Activated naive CD4-positive, alpha-beta T cell (primary cell): ENCODE measurements at places on chromosomes 2 and 18.

- DNase-seq = no peak
Observed at GRCh38 chr2:170155022-170155722, 22.8 kb upstream of the MYO3B start.

GRCh38 chr2:191907545-191907944 lies 60.7 kb upstream of the CAVIN2 start:
- DNase-seq = no peak

GRCh38 chr2:11491348-11491933 lies 25.5 kb upstream of the E2F6 start:
- no peak for DNase-seq

DNA sequence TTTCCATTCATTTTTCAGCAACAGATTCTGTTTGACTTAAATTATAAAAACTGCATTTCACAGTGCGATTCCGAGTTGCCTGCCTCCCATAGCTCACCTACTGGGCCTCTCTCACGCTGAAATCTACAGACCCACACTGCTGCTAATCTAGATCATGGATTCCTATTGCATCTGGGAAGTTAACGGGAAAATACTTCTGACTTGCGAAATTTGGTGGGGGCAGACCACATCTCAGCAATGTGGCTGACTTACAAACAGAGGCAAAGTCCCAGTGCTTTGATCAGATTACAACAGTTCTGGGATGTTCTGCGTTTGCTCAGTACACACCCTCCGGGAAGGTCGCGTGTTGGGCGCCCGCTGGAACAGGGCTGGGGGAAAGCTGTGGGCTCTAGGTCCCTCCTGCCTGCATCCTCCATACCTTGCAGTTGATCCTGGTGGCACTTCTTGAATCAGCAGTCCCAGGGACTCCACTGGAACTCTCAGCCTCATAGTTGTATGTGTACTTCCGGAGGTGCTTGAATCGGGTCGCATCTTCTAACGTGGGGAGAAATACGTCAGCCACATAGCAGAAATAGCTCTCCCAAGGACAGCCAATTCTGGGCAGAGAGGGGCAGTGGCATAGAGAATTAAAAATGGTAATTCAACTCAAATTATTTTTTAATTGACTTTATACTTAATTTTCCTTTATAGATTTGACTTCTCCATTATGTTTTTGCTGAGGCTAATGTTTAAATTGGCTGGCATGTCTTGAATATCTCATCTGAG lies 1.7 kb downstream of the APOB start:
- no peak for DNase-seq

DNA sequence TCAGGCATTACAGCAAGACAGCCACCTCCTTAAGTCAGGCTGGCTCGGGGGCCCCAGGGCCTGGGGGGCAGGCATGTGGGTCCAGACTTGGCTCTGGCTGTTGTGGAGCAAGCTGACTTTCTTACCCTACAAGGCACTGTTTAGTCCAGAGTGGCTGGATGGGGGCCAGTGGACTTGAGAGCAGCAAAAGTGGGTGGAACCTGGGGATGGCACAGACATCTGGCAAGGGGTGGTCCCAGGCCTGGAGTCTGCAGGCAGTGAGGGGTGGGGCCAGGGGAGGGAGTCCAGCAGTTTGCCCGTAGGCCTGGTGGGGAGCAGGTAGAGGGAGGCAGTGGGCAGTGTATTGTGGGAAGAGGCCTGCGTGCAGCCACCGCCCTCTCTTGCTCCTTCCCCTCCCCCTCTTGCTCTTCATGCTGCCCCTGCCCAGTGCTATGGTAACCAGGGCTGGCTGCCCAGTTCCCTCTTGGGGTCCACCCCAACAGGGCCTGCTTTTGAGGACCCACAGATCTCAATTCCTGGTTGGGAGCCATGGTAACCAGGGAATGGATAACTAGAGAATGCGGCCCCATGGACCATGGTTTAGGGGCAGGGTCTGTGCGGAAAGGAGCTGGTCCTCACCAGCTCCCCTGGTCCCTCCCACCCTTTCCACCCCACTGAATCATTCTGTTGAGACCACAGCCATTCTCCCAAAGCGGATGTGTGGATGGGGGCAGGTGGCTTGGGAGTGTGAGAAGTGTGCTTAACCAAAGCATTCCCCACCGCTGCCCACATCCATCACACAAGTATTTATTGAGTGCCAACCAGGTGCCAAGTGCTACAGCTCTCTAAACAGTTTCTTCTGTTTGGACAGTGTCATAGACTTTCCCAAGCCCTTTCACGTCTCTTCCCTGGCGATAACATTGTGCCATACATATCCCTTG lies 19.3 kb downstream of the SPEG start:
- DNase-seq = no peak

GRCh38 chr2:95296880-95297487 lies at the start of gene KCNIP3:
KCNIP3 (plus strand) TSS chr2:95297347; CDS start chr2:95297439, 92 bp downstream.
- DNase-seq = no peak

DNA sequence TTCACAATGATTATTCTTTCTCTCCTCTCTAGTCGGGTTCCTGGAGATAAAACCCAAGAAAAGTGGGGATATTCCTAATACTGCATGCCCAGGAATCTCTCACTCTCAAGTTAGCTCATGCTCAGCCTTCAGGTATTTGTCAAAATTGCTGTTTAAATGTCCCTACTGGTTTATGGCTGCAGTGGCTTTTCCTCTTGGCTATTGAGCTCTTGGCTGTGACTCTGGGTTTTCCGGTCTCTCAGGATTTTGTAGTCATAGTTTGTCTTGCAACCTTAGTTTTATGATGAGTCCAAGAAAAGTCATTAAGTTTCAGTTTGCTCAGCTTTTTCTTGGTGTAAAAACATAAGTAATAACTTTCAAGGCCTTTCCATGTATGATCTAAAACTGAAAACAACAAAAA lies 820.7 kb upstream of the HS6ST1 start:
- DNase-seq = no peak

DNA sequence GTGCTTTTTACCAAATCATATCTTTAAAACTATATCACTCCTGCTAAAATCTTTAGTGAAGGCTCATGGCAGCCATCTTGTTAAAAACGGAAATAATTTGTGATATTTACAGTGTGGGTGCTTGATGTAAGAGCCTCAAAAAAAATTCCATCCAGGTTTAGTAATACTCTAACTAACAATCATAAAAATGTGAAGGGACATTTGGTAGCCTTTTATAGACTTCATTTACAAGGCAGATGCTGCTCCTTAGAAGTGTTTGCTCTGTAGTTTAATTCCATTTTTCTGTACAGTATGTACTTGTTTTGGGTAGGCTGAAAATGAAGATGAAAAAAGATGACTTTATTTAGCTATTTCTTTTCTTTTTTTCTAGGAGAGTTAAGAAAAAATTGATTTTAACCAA lies 525.0 kb downstream of the ZEB2 start:
- no peak for DNase-seq

- no peak for DNase-seq
Observed at GRCh38 chr2:145615626-145616025, 1095.7 kb upstream of the ZEB2 start.

- no peak for DNase-seq
Observed at GRCh38 chr2:158024288-158024898, 77.3 kb upstream of the UPP2 start.

DNA sequence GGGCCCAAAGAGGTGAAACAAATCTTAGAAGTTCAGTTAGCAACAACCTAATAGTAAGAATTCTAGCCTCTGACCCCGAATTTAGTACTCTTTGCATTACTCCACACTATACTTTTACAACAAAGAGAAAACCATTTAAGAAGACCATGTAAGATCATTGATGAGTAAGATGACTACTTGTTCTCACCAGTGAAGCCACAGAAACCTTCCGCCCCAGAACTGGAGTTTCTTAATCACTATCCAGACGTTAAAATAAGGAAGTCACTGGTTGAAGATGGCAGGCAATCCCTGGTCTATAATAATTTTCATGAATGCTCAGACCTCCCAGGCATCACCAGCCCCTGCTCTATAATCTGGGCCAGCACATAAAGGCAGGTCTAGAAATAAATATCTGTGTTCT lies 95.0 kb downstream of the TMEM163 start:
- no peak for DNase-seq

DNA sequence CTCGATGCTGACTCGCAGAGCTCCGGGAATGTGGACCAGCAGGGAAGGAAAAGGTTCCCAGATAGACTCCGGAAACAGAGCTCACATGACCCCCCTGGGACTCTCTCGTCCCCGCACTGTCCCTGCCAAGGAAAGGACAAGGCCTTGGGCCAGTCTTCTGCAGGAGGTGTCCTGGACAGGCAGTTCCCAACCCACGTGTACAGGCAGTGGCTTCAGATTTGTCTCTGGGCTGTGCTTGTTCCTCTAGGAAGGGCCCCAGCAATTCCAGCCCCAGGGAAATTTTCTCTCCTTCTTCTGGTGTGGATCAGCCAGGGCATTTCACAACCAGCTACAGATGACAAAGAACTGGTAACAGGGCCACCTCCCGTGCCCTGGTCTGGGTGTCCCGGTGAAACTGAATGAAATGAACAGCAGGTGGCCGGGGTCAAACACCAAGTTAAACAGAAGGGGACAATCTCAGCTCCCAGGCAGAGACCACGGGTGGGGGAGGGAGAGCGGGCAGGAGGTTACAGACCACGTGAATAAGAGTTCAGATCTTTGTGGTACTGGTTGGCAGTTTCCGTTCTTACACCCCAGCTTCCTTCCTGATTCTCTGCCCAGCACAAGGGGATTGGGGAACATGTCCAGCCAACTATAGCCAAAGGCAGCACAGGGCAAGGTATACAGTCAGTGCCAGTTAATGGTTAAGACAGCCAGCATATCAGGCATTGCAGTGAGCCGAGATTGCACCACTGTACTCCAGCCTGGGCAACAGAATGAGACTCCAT lies 52.2 kb upstream of the CAB39 start:
- peak; percentile 27 for DNase-seq

DNA sequence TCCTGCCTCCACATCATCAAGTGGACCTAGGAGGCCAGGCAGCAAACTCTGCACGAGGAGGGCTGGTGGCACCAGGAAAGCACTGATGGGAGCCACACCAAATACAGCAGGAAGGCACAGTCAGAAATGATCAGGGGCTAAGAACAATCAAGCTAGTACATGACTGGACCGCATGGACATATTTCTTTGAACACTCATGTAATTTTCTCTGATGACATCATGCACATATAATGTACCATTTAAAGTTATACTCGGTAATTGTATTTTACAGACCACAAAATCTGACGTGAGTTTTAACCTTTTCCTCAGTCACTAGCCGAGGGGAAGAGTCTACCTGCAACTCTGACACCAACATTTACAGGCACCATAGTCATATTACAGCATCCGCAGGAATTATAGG lies 76.7 kb downstream of the XDH start:
- no peak for DNase-seq

GRCh38 chr2:168992591-168993349 lies 38.4 kb downstream of the ABCB11 start:
- DNase-seq = no peak

DNA sequence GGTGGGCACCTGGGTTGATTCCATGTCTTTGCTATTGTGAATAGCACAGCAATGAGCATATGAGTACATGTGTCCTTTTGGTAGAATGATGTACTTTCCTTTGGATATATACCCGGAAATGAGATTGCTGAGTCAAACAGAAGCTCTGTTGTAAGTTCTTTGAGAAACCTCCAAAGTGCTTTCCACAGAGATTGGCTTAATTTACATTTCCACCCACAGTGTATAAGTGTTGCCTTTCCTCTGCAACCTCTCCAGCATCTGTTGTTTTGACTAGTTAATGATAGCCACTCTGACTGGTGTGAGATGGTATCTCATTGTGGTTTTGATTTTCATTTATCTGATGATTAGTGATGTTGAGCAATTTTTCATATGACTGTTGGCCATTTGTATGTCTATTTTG lies 194.8 kb downstream of the ZNF804A start:
- no peak for DNase-seq

- DNase-seq = no peak
Observed at GRCh38 chr2:10352972-10353371, 50.3 kb downstream of the HPCAL1 start.

DNA sequence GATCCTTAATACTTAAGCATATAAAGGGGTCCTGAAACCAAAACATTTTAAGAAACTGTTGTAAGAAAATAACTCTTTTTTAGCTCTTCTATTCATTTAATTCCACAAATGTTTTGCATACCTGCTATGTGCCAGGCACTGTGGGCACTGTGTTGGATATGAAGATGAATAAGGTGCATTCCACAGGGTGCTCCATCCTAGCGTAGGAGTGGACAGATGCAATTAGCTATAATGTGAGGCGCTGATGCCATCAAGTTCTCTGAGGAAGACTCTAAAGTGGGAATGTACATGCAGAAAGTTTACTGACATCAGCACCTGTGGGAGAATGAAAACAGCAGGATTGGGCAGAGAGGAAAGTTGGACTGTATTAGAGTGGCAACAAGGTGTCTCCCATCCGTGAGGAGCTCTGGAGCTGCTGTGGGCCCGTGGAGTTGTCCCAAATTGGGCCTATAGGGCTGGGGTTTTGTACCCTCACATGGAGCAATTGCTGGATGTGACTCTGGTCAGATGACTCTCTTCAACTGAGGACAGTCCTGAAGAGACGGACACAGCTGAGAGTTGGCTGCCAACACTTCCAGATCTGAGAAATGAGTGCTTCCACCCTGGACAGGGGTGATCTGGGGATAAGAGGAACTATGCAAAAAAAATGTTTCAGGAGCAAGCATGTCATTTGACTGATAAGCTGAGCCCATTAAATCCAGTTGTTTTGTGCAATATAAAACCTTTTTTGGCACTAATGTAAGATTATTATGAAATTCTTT lies 22.3 kb downstream of the CD8A start:
- DNase-seq = no peak

- no peak for DNase-seq
Observed at GRCh38 chr2:71926876-71927756, 220.5 kb downstream of the CYP26B1 start.

GRCh38 chr2:5691221-5691984 lies 781 bp upstream of the SOX11 start:
- DNase-seq = no peak

DNA sequence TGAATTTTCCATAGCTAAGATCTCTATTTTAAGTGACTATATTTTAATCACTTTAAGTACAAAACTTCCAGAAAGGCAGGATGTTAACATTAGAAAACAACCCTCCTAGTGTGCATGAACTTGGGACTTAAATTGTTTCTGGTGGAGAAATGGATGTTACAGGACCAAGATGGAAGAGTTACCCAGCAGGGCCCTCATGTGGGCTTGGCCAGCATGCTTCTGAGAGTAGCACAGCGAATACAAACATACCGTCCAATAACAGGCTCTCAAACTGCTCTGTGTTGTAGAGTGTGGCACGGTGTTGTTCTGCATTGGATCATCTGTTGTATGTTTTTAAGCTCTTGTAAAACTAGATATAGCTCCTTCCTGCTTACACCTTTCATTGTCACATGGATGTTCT lies 346.1 kb upstream of the SMIM21 start:
- DNase-seq = no peak

DNA sequence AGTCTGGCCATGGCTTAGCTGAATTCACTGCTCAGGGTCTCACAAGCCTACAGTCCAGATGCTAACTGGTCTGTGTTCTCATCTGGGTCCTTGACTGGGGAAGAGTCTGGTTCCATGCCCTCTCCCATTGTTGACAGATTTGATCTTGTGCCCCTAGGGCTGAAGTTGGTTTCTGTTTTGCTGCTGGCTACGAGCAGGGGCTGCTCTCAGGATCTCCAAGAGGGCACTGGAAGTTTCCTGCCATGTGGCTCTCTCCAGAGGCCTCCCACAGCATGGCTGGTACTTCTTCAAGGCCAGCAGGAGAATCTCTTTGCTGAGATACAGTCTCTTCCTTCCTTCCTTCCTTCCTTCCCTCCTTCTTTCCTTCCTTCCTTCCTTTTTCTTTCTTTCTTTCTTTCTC lies 78.1 kb downstream of the SPP2 start:
- DNase-seq = no peak
